T-helper 2 cell (primary cell): ENCODE measurements at places on chromosomes 3 and 15.

GRCh38 chr15:80774486-80774885 lies 4.7 kb upstream of the CEMIP start:
- no peak for DNase-seq

DNA sequence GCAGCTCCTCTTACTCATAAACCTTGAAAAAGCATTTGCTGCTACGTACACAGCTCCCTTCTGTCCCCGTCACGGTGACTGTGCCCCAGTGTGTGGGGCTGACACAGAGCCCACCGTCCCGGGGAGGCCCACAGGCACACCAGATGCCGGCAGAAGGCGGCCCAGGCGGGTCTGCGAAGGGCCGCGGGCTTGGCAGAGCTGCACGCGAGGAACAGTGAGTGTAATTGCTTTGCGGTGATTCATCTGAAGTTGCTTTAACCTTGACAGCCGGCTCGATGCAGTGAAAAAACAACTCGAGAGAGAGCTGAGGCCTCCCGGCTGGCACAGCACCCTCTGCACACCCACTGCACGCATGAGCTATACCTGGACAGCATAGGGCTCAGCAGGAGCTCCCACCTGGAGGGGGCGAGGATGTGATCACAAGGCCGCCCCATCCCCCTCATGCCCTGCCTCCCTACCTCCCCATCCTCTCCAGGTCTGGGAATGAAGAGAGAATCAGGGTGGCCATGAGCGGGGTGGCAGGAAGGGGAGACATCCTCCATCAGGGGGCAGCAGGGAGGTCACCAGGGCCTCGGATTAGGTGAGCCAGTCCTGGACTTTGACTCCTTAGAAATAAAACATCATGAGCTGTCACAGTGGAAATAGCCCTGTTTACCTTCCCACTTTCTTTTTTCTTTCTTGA lies 172.7 kb downstream of the MEGF11 start:
- no peak for DNase-seq

DNA sequence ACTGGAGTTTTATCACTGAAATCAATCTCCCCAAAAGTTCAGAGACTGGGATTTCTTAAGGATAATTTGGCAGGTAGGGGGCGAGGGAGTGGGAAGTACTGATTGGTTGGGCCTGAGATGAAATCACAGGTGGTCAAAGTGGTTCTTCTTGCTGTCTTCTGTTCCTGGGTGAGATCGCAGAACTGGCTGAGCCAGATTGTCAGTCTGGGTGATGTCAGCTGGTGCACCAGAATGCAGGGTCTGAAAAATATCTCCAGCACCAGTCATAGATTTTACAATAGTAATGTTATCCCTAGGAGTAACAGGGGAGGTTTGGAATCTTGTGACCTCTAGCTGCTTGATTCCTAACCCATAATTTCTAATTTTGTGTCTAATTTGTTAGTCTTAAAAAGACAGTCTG lies 86.7 kb upstream of the SLC25A36 start:
- DNase-seq, result no peak

DNA sequence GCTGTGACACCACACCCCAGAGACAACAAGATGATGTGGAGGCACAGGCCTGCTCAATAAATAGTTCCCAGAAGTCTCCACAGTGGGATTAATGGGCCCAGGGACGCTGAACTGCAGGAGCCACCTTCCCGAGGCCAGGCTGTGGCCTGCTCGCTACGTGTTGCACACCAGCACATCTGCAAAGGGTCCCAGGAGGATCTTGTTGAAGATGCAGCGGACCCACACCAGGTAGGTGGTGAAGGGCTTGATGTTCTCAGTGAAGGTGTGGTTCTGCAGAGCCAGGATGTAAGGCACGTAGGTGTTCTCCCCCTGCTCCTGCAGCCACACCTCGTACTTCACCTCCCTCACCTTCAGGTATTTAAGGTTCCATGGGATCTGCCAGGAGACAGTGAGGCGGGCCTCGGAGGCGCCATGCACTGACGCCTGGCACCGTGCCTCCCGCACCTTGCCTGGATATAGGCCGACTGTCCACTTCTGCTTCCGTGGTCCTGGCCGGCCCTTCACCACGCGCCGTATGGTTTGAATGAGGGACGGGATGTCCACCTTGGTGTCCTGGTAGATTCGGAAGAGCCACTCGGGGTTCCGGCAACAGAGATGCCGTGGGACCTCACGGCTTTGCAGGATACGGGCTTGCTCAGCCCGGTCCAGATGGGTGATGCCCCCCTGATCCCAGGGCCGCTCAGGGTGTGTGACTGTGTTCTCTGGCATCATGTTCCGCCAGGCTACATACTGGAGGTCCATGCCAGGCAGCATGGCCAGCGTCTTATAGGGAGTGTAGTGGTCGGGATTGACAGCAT lies 26.1 kb downstream of the POMGNT2 start:
- DNase-seq, result no peak

DNA sequence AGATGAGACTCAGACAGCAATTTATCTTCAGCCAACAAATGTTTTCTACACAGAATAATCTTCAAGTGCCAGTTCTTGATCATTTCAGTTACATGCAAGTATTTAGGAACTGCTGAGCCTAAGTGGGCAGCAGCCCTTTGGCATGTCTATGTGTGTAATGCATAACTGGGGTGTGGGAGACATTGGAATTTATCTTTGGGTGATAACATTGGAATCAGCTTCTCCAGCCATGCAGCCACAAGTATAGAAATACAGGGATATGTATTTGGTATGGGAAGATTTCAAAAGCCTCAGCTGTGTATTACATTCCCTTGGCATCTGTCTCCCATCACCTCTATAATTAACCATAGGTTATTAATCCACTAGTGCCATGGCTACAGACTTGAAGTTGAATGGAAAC lies 63.4 kb upstream of the FOXP1 start:
- DNase-seq, result no peak

GRCh38 chr3:172646439-172647015 lies 64.3 kb downstream of the NCEH1 start:
- DNase-seq, result no peak

DNA sequence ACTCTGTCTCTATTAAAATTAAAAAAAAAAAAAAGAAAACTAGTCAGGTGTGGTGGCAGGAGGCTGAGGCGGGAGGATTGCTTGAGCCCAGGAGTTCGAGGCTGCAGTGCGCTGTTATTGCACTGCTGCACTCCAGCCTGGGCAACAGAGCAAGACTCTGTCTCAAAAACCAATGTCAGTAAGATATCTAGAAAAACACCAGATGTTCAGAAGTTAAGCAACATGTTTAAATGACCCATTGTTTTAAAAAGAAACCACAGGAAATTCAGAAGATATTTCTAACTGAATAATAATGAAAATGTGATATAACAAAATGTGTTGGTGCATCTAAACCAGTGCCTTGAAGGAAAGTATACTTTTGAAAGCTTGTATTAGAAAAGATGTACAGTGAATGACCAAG lies 203.4 kb upstream of the CGNL1 start:
- no peak for DNase-seq

- DNase-seq, result no peak
Observed at GRCh38 chr3:151213151-151213550, 10.1 kb upstream of the GPR171 start.

DNA sequence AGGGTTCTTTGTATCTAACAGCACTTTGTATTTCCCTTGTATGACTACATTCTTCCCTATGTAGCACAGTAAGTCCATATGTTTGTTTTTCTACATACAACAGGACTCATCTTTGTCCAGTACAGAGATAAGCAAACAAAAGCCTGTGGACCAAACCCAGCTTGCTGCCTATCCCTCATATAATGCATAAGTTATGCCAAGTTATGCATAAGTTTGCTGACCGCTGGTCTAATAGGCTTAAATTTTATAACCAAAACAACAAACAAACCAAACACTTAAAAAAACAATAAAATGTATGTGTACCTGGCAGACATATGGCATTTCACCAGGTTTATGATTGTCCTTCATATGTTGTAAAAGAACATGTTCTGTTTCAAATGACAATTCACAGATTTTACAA lies 56.0 kb downstream of the ZNF280D start:
- no peak for DNase-seq

- DNase-seq, result no peak
Observed at GRCh38 chr3:72306800-72307341, 521.9 kb upstream of the PROK2 start.

GRCh38 chr3:186619787-186620212 lies 6.9 kb downstream of the AHSG start:
- no peak for DNase-seq

DNA sequence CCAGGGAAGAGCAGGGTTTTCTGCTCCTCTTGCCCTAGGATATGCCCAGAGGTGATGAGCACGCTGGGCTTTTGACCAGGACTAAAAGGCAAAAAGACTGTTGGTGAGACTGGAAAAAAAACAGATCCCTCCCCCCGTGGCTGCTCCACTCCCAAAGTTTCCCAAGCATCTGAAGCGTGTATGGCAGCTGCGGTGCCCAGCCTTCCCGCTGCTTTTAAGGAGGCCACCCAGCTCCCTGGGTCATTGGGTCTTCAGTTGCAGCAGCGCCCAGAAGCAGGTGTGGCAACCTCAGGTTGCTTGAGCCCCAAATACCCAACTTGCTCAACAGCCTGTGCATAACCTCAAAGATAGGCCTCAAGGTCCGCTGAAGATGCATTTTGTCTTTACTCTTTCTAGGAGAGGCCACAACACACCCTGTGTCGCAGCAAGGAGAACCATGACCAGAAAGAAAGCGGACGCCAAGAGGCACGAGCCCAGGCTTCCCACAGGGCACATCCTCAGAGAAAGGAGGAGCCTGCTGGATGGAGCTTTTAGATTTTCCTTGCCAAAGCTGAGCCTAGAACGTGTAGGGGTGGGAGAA lies 2.0 kb downstream of the SRGAP3 start:
- no peak for DNase-seq

DNA sequence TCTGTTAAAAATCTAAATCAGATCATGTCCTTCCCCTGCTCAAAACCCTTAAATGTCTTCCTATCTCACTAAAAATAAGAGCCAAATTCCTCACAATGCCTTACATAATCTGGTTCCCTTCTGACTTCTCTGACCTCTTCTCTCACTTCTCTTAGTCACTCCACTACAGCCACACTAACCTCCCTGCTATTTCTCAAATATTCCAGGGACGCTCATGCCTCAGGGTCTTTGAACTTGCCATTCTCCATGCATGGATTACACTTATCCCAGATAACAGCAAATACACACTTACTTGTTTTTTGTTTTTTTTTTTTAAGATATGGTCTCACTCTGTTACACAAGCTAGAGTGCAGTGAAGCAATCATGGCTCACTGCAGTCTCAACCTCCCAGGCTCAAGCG lies 8.5 kb downstream of the TP53BP1 start:
- DNase-seq, result no peak

GRCh38 chr3:146646261-146646660 lies 41.1 kb upstream of the PLSCR5 start:
- DNase-seq, result no peak

- no peak for DNase-seq
Observed at GRCh38 chr3:195467641-195468390, 25.0 kb upstream of the ACAP2 start.

GRCh38 chr3:19886404-19886803 lies 47.6 kb downstream of the EFHB start:
- DNase-seq, result no peak

GRCh38 chr15:31473385-31474058 lies 146.9 kb downstream of the KLF13 start:
- DNase-seq, result no peak

- no peak for DNase-seq
Observed at GRCh38 chr15:66841953-66842681, 140.1 kb downstream of the SMAD6 start.

GRCh38 chr3:19270481-19270880 lies 122.2 kb downstream of the KCNH8 start:
- DNase-seq, result no peak

- DNase-seq, result no peak
Observed at GRCh38 chr3:128187495-128187894, 34.2 kb downstream of the EEFSEC start.

- DNase-seq, result no peak
Observed at GRCh38 chr3:61547625-61548024, 13.7 kb upstream of the PTPRG start.

DNA sequence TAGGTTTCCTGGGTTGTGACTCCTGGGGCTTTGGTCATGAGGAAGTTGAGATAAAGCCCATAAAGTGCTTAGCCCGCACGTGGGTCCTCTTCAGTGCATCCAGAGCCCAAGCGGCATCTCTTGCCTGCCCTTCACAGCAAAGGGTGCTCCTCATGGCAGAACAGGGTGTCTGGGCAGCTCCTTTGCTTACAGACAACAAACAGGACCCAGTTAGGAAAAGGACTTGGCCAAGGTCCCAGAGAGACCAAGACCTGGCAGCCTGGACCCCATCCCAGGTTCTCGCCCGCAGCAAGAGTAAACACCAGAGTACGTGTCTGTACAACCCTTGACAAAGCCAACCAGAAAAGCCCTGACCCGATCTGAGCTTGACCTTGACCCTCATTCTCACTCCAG lies 27.0 kb downstream of the ALS2CL start:
- DNase-seq, result no peak

DNA sequence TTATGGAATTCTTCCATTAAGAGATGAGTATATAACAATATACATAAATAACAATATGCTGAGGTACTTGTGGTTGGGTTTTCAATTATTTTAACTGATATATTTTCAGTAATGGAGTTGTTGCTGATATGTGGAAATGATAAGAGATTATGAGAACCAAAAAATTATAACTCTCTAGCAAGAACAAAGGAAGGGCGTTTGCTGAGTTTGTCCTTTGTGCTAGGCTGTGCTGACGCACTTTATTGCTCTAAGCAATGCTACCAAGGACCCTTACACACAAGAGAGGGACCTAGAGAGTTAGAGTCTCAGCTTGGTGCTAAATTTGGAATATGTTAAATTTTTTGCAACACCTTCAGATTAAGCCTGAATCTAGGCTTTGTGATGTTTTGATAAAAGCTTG lies 24.1 kb downstream of the CFAP91 start:
- DNase-seq, result no peak

GRCh38 chr3:39226106-39226741 lies 33.8 kb upstream of the XIRP1 start:
- no peak for DNase-seq

- DNase-seq, result no peak
Observed at GRCh38 chr15:49306551-49306950, 116.5 kb upstream of the FGF7 start.

- DNase-seq, result no peak
Observed at GRCh38 chr15:81744364-81744763, 301.5 kb downstream of the MEX3B start.

DNA sequence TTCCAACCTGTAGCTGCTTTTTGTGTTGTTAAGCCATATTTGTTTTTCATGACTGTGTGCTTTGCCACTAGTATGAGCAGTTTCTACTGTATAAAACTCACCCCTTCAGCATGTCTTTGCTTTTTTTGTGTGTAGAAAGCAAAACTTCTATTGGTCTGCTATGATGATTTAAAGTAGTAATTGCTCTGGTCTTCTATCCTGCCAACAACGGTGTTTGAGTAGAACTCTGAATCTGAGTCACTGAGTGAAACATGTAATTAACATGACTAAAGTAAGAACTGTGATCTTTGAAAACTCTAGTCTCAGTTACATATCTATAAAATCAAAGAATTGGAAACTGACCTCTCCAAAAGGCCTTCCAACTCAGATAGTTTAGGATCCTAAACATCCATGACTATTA lies 133.6 kb downstream of the TPRG1 start:
- peak; percentile 85 for DNase-seq

- DNase-seq, result no peak
Observed at GRCh38 chr15:74172701-74173379, 670 bp upstream of the ISLR start.

GRCh38 chr3:111616417-111617105 lies 21.4 kb upstream of the ZBED2 start:
- DNase-seq, result peak; percentile 51
